ENCODE measurements at places on chromosomes 4 and X.

DNA sequence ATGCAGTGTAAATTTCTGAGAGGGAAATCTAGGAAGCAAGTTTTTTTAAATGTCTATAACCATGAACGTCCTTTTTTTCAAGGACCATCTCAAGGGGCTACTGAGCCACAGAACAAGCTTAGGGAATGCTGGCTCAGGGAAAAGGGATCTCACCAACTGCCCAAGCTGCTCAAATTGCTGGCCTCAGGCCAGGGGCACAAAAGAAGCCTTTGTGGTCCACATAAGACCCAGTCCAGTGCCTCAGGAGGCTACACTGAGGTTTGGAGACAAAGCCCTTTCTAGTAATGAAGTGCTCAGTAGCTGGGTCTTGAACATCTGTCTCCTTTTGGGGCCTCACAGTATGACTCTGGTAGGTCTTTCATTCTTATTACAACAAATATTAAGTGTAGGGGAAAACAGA, 305.5 kb downstream of the RAB28 start:
- DNase-seq: no peak

DNA sequence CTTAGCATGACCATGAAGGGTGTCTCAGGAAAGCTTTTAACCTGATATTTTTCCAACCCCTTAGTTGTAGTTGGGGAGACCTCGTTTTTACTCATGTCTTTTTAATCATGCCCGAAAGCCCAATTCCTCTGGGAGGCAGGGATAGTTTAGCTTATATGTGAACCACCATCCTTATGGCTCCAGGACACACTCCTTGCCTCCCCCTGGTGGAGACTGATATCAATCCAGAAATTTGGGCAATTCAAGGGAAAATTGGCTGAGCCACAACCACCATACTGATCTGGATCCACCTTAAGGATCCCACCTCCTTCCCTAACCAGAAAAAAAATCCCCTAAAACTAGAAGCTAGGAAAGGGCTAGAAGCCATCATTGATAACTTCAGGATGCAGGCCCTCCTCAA, 13.4 kb upstream of the COL25A1 start:
- no peak for DNase-seq

DNA sequence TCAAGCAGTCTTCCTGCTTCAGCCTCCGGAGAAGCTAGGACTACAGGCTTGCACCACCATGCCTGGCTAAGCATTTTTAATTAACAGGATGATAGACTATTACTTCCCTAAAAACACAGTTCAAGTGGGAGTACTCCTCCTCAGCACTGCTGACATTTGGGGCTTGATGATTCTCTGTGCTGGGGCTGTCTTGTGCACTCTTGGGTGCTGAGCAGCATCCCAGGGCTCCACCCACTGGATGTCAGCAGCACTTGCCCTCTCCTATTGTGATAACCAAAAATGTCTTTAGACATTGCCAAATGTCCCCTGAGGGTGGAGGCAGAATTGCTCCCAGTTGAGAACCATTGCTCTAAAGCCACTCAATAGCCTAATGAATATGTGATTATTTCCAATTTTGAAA, 60.4 kb downstream of the CLCN4 start:
- DNase-seq: no peak

DNA sequence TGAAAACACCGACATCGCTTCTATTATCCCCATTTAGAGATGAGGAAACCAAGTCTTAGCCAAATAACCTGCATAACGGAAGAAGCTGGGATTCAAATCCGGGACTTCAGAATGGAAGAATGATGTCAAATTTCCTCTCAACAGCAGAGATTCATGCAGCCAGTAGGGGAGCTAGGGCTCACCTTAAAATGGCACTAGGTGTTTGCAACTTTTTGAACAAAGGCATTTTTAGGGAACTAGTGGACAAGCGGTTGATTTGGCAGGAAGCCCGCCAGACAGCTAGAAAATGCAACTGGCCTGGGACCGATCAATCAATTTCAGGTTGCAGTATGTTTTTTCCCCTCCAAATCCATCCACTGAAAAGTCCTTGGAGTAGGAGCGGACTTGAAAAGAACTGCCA, 224.2 kb downstream of the PTTG2 start:
- no peak for DNase-seq

DNA sequence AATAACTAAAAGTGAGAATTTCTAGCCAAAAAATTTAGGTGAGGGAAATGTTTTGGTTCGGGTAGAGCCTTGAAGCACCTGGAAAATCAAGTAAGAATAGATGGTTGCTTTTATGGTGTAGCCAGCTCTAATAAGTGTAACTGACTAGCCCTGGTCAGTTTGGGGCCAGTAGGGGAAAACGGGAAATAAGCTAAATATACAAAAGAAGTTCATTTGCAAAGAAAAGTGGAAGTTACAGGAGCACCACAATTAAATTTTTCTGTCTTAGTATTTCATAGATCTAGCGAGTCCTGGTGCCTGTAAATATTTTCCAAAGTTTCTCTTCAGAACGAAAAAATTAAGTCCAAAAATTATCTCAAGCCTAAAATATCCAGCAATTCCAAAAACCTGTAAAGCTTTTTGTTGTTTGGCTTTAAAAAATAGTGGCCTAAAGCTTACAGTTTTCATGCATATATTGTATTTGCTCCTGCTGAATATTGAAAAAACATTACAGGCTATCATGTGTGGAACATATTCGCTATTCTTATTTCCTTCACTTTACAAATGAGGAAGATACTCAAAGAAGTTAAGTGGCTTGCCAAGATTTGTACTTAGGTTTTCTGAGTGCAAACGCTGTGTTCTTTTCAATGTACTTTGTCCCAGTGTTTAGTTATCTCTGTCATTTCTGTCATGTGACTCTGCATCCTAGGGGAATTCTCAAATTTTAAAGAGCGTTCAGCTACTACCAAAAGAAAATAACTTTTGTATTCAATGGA, 7.3 kb upstream of the PTPN13 start:
- DNase-seq: no peak
